ENCODE measurements at places on chromosomes 3 and 15.

- DNase-seq = no peak
Observed at GRCh38 chr3:40229963-40230362, 79.5 kb upstream of the EIF1B start.

DNA sequence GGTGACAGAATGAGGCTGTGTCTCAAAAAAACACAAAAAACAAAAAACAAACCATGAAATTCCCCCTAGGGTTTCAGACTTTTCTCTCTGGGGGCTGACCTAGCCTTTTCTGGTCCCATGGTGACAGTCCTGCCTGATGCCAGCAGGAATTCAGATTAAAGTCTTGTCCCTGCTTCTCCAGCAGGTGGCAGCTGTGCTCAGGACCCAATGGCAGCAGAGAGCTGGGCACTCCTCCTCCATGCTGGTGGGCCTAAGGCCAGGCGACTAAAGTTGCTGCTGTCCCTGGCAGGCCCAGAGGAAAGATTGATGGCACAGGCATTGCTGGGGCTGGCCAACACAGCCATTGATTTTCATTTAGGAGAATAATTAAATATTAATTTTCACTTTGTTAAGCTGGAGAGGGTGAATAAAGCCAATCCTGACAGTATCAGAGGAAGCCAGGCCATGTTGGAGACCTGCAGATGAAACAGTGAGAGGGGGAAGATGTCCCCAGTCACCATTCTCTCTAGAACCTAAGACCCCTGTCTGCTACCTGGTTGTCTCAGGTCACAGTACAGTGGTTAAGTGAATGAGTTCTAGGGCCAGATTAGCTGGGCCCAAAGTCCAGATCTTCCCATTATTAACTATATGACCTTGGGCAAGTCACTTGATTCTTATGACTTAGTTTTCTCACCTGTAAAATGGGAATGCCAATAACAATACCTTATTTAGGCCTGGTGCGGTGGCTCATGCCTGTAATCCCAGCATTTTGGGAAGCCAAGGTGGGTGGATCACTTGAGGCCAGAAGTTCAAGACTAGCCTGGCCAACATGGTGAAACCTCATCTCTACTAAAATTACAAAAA lies 7.1 kb downstream of the CELF6 start:
- peak; percentile 33 for DNase-seq

DNA sequence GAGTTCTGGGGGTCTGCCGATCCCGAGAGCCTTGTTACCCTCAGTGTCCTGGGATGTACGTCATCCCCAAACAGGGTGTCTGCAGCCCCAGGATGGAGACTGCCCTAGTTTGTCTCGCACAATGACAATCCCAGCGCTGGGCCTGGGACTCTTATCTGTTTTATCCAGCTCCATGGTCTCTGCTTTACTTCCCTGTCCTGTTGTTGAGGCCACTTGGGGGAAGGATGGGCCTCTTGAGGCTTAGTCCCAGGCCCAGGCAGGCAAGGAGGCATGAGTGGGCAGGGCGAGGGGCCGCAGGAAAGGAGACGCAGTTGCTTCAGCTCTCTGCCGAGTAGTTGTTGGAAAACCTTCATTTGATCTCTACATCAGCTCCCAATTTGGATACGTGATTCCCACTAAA lies 17.4 kb downstream of the SMAD6 start:
- no peak for DNase-seq

DNA sequence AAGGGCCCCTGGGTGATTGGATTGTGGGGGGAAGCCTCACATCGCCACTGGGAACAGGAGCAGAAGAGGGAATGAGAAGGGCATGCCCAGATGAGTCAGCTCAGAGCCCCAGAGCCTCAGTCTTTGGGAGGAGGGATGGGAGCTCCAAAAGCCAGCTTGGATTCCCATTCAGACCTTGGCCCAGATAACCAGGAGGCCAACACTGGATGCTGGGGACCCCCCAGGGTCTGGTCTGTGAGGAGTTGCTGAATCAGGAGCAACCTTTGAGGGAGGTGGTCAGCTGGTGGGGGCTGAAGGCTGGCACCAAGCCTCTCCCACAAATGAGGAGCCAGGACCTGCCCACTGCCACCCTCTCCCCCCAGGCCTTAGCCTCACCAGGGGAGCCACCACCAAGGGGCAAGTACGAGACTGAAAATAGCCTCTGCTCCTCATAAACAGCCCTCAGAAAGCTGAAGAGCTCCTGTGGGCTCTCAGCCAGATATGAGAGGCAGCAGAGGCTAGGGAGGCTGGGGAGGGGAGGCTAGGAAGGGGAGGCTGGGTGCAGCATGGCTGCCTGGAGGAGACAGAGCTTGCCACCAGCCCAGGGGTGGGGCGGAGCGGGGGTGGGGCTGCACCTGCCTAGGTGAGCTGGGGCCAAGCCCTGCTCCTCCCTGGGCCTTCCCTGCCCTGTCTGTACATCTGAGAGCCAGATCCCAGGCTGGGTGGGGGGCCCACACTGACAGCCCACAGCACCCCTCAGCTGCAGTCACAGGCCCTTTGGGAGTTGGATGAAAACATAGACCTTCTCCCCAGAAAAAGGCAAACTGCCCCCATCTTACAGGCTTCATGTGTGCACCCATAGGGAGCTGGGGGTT lies 99.8 kb downstream of the SEC22A start:
- DNase-seq = no peak

GRCh38 chr3:4748127-4748526 lies 231.1 kb upstream of the BHLHE40 start:
- DNase-seq = no peak

- DNase-seq = no peak
Observed at GRCh38 chr15:77119446-77119845, 48.5 kb upstream of the TSPAN3 start.
